ENCODE measurements at places on chromosomes 4 and X.

- no peak for DNase-seq
Measured at GRCh38 chr4:82889287-82889686, 1.7 kb downstream of the SEC31A start.

DNA sequence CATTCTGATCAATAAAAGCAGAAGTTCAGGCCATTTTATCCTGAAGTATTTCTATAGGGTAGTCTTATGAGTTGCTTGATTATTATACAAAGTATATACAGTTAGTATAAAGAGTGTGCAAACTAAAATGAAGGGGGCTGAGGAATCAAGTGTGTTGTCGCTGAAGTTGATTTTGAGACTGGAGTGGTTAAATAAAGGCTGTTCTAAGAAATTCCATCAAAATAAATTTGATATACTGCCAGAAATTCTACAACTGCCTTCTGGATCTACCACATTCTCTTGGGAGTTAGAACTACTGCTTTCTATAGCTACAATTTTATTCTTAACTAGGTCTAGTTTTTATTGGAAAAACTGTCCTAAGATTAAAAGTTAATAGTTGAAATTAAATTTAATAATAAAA, 12.4 kb downstream of the EDNRA start:
- DNase-seq = no peak

- DNase-seq = no peak
Measured at GRCh38 chrX:18769812-18770573, 62.5 kb downstream of the PPEF1 start.

- no peak for DNase-seq
Measured at GRCh38 chr4:122469457-122469856, 12.9 kb upstream of the IL2 start.

DNA sequence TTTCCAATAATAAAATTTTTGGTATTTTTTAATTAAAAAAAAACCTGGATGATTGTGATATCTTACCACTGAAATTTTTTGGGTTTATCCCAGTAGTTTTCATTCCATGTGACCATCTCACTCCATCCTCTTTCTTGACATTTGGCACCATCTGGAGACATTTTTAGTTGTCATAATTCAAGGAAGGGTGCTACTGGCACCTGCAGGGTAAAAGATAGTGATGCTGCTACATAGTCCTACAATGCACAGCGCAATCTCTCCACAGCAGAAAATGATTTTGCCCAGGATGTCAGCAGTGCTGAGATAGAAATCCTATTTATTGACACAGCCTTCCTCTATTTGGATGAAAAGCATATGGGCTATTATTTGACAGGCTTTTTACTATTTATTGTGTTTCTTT, 79.3 kb downstream of the RBPJ start:
- DNase-seq = no peak

GRCh38 chr4:3525532-3526430, 6.4 kb downstream of the LRPAP1 start:
- no peak for DNase-seq

- no peak for DNase-seq
Measured at GRCh38 chr4:101973361-101973760, 182.8 kb downstream of the BANK1 start.

DNA sequence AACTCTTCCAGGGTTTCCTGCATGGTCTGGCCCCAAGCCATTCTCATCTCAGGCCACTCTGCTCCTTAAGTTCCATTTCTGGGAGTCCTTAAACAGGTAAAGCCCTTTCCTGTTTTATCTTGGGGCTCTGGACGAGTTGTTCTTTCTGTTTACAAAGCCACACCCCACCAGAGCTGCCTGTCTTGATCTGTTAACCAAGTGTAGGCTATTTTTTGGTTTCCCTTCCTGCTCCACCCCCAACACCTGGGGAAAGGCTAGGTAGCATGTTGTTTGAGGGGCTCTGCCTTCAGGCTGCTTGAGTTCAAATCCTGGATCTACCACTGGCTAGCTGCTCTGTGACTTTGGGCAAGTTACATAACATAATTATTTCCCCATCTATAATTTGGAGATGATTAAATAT, 40.0 kb downstream of the ERVMER34-1 start:
- DNase-seq = no peak

GRCh38 chr4:165522050-165522449, 143.2 kb downstream of the CPE start:
- DNase-seq = no peak

GRCh38 chr4:18608908-18609533, 587.5 kb upstream of the LCORL start:
- DNase-seq = peak; percentile 43

- peak; percentile 49 for DNase-seq
Measured at GRCh38 chrX:23756165-23756564, 13.1 kb upstream of the ACOT9 start.

DNA sequence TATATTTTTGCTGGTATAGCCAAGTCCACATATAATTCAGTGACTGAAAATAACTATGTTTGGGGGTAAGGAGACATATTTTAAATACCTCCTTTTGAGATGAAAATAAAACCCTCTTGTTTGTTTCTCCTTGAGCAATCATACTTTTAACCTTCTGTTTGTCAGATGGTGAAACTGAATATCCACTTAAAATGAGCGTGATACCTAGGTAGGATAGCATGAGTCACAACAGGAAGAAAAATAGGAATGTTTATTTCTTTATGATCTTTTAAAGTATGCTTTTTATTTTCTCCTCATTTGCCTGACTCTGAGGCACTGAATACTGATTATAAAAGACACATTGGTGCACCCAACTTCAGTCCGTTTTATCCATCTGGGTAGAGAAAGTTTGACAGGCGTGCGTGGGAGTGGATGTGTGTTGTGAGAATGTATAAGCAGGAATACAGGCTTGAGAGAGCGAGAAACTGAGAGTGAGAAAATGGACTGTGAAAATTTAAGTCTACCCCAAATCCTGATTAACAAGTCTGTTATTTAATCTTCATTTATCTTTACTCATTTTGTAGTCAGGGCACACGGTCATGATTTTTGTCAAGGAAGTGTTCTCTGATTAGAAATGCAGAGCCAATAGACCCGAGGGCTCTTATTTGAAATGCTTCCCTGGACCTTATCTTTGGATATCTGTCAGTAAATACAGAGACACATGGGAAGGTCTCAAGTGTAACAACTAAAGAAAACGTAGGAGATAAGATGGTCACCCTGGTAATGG, 62.1 kb upstream of the ANTXR2 start:
- DNase-seq = no peak

GRCh38 chrX:87517571-87518141, at the start of gene KLHL4:
KLHL4 (plus strand) TSS chrX:87517802; CDS start chrX:87517894, 92 bp downstream.
- DNase-seq = no peak

DNA sequence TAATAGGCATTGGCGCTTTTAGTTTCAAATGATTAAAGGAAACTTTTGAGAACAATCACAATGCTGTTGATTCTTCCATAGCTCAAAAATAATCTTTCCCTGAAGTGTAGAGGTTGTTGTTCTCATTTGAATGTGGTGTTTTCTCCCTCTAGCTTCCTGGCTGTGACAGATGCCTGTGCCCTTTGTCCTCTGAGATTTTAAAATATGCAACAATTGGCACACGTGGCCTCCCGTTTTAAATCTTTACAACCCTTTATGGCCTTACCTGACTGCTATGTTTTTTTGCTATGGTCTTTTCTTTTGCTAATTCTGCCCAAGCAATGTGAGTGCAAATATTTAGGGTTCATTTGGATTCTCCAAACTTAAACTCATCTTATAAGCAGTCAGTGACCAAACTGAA, 22.9 kb upstream of the CASK start:
- DNase-seq = no peak

DNA sequence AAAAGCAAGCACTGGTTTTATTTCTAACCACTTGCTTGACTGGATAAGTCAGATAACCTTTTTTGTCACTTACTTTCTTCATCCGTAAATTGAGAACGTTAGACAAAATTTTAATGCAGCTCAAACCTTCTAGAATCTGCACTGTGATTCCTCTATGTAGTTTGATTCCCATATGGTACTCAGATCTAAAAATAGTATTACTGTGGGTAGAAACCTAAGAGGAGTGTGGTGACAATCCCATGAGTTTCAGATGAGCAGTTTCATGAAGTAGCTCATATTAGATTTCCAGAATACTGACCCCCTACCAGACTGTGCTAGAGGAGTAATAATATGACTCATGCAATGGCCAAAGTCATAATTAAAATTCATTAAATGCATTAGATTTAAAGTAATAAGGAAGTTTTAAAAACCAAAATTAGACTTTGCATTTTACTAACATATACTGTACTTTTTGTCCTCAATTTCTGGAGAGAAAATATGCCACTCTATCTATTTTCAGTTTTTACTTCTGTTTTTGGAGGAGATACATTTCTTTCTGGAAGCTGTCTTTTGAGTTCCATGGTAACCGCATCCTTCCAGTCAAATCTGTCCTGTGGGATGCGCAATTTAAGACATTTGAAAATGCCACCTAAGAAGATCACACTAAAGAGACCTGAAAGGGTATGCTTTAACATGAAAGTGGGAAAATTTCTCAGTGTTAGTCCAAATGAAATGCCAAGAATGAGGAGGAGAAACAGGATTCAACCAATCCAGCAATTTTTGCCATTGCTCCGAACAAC, 64.1 kb upstream of the GPM6A start:
- DNase-seq = no peak

GRCh38 chr4:100674976-100675375, 157.2 kb upstream of the EMCN start:
- DNase-seq = no peak

GRCh38 chr4:110627977-110628662, 5.2 kb upstream of the PITX2 start:
- DNase-seq = no peak

DNA sequence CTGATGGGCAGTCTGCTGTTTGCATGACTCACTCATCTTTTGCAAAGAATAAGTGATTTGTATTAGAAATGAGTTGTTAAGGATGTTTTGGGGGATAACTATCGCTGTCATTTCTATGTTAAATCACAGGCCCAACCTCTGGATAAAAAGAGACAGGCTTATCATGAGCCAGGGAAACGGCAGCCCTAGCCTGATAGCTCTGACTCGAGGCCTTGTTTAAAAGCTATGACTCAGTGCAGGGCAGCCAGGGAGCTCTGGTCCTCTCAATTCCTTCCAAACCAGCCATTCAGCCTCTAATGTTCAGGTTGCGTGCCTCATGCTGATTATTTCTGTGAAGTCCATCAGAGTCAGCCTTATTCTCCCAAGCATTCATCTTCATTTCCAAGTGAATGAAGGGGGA, 305.9 kb upstream of the HAND2 start:
- DNase-seq = peak; percentile 93

- DNase-seq = no peak
Measured at GRCh38 chrX:25204182-25204581, 188.4 kb upstream of the ARX start.

DNA sequence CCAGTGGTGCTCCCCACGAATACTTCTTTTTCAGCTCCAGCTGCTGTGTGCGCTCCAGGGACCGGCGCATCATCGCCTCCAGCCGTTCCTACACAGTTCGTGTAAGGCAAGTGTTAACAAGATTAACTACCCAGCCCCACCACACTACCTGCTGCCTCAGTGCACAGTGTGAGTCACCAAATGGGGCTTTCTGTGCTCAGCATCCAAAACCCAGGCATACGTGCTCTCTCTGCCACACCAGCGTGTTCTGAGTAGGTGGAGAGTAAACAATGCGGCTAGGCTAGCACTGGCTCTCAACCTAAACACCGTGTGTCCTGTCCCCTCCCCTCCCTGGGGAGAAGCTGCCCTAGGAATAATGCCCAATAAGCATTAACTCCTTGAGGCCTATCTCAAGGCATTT, 60.0 kb downstream of the MAP7D2 start:
- no peak for DNase-seq

DNA sequence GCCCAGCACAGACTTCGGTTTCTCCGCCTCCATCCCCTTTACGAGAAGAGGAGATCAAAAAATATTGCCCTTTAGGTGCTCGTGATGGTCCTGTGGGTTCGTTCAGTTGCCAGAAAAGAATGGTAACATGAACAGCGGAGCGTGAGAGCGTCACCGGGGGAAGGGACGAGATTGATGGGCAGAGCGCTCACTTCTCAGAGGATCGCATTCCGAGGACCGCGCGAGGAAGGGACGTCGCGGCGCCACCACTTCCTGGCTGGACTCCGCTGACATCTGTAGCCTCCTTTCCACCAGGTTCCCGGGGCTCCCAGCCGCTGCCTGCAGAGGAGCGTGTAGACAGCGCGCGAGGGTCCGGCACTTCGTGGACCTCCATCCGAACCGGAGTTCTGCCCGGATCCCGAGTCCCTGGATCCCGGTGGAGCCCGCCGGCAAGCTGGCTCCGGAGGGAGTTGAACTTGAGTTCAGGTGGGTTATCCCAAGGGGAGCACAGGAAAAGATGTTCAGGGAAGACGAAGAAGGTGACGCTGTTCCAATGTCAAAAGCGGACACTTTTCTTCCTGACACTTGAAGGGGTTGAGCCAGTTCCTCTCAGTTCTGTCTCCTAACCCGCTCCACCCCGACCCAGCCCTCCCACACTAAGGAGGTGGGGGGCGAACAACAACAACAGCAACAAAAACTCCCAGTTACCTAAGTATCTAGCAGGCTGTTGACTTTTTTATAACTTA, 484 bp downstream of the GALNTL6 start:
- DNase-seq = peak; percentile 45

GRCh38 chr4:128371876-128372275, 84.3 kb upstream of the PGRMC2 start:
- no peak for DNase-seq

DNA sequence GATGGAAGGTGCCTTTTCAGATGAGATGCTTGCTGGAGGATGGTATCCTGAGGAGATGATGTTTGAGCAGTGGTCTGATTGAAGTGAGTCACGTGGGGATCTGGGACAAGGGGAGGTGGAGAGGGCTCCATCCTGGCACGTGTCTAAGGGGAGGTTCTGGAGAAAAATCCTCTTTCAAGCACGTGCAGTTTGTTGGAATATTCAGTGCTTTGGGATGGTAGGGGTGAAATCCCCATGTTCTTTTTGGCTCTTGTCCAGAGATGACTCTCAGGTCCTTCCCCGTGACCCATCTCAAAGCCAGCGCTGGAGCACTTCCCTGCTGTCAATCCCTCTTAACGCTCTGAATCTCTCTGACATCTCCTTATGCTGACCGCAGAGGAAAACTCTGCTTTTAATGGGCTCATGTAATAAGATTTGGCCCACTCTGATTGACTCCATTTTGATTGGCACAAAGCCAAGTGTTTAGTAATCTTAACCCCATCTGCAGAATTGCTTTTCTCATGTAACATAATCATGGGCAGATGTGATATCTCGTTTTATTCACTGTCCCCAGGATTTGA, 10.8 kb upstream of the KLKB1 start:
- DNase-seq = no peak

DNA sequence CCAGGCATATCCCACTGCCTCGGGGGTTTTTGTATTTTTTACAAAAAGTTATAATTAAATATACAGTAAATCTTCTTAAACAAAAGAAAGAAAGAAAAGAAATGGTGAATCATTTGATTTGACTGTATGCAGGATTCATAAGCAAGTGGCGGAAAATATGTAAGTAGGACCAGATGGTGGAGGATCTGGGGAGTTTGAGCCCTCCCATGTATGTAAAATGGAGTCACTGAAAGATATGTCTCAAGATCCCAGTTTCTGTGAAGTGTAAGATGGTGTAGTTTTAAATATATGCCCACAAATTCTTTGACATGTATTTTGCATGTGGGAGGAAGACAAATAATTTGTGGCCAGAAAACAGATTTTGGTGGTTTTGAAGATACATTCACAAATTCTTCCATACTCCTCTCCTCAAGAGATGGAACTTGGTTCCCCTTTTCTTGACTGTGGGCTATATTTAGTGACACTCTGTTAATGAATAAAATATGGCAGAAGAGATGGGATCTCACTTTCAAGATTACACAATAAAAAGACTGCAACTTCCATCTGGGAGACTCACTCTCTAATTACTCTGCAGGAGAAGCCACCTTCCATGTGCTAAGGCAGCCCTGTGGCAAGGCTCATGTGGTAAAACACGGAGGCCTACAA, 133.6 kb upstream of the S100G start:
- DNase-seq = no peak
